Tongue (tissue), 3 donors: ENCODE measurements at places on chromosomes 4 and X.

GRCh38 chr4:92334716-92335350 lies 31.1 kb downstream of the GRID2 start:
- DNase-seq, result peak; percentile 87

GRCh38 chrX:130415201-130415600 lies 13.4 kb downstream of the RBMX2 start:
- DNase-seq, result no peak

DNA sequence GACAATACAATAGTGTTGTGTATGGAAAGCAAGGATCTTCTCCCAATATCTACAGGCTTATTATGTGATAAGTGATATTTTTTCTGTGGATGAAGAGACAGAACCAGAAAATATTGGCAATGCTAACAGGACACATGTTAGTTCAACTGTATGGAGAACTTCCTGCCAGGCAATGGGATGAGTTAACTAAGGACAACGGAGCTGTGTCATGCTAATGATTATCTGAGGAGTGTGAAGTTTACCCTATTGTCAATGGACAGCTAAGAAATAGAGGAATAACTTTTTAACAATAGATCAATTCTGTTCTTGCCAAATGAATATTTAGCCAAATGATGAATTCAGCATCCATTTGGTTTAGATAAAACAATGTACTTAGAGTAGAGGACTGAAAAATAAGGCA lies 180.0 kb downstream of the GALNTL6 start:
- no peak for DNase-seq

- DNase-seq, result no peak
Observed at GRCh38 chrX:148214786-148215185, 233.6 kb downstream of the FMR1NB start.

DNA sequence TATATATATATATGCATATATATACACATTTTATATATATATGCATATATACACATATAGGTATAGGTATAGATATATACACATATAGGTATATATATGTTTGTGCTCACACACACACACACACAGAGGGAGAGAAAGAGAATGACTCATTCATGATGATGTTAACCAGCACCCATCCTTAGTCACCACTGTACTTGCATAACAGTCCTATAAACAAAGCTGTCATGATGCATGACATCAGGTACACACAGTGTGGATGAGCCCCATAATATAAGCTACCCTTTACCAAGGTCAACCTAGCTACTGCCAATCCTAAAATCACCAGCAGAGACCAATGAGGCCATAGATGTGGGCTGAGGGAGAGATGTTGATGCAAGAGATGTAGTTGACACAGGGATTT lies 1408.0 kb downstream of the RAPGEF2 start:
- DNase-seq, result no peak

- DNase-seq, result no peak
Observed at GRCh38 chrX:102887687-102888086, 49.4 kb upstream of the RAB40AL start.
